ENCODE measurements at places on chromosomes 12 and 14. TPM values are rescaled to one million over a fixed set of nuclear protein-coding genes. Genes with fewer than 3 reads are reported as not detected.

The BATF gene
- 41.0 TPM for total RNA-seq

The KSR2 gene
- total RNA-seq: 0.04 TPM

- H3K36me3 ChIP-seq: no peaks in the 10 kb centered on the region
- no peaks in the 10 kb centered on the region for H3K4me1 ChIP-seq
- no peak for DNase-seq
- no peak overlapping the region for H3K4me3 ChIP-seq
- no peaks in the 10 kb centered on the region for H3K27me3 ChIP-seq
- H3K27ac ChIP-seq: no peak overlapping the region
These were observed 121.2 kb upstream of the PLEKHG7 start for GRCh38 chr12:92581604-92582003.

DNA sequence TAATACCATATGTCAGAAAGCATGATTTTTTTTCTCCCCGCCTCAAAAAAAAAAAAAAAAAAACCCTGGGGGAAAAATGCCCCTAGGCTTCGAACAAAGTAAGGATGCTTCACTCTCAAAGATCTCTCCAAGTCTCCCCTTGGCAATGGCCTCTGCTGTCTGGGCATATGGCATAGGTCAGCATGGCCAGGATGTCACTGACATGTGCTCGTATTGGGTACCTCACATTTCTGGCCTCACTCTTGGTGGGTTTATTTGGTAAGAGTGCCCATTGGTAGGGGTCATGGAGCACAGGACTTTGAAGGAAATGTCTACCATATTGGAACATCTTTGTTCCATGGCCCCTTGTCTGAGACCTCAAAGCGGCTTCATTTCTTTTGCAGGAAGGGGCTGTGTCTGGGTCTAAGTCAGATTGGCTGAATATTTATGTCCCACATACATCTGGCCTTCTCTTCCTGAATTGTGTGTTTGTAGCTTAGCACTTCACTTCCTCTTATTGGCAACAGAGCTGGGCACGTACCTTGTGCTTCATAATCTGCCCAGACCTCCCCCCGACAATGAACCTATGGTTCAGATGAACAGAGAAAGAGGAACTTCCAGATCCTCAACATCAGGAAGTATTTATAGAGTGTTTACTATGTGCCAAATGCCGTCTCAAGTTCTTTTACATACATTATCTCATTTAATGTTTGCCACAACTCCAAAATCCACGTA is 36.3 kb upstream of the OAS1 start:
- no peak overlapping the region for H3K27ac ChIP-seq
- H3K4me1 ChIP-seq: no peaks in the 10 kb centered on the region
- H3K4me3 ChIP-seq: no peak overlapping the region
- no peaks in the 10 kb centered on the region for H3K36me3 ChIP-seq

The PAWR gene
- 7.6 TPM for total RNA-seq

The PTGER2 gene
- 60.4 TPM for total RNA-seq

DNA sequence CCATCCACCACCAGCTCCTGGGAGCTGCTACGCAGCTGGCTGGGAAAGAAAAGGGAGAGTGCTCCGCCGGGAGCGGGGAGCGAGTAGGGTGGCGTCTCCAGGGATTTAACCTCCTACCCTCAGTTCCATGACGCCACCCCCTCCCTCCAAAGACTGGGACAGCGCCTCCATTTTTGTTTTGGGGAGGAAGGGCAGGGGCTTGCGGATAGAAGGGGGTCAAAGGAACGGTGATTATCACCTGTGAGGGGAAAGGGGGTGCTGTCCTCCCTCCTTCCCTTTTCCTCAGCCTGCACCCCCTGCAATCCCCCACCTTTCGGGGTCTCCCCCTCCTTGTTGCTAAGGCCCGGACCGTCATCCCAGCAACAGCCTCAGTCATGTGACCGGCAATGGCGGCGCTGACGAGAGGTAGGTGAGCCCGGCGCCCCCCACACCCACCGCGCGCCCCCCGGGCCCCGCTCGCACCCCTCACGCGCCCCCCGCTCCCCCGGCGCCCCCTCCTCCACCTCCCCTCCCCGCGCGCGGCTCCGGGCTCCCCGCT is at the start of gene DTX3:
Gene DTX3, plus strand, starts transcription at position 371 of the 538 bp plus-strand sequence. CDS start 1,694 bp downstream, outside the sequence.
- H3K27ac ChIP-seq: peak within 1 kb of the TSS; percentile 90
- peak within 1 kb of the TSS; percentile 76 for H3K4me3 ChIP-seq
- H3K27me3 ChIP-seq: no peaks in the 10 kb centered on the region
- DNase-seq: peak; percentile 45
- peaks cover 23% of the 10 kb centered on the region for H3K4me1 ChIP-seq
- H3K36me3 ChIP-seq: peaks cover 34% of the 10 kb centered on the region

- H3K27me3 ChIP-seq: peaks cover 2% of the 10 kb centered on the region
- H3K27ac ChIP-seq: no peak overlapping the region
- no peaks in the 10 kb centered on the region for H3K4me1 ChIP-seq
These were observed 41.7 kb downstream of the PLBD1 start for GRCh38 chr12:14525964-14526363.

The SMCO2 gene
- 0.46 TPM for total RNA-seq

- no peak overlapping the region for H3K27ac ChIP-seq
- no peaks in the 10 kb centered on the region for H3K36me3 ChIP-seq
- peaks cover 5% of the 10 kb centered on the region for H3K27me3 ChIP-seq
- no peak overlapping the region for H3K4me3 ChIP-seq
- DNase-seq: no peak
These were observed 16.7 kb upstream of the TMEM106C start for GRCh38 chr12:47946413-47947323.

The PTHLH gene
- total RNA-seq: not detected

DNA sequence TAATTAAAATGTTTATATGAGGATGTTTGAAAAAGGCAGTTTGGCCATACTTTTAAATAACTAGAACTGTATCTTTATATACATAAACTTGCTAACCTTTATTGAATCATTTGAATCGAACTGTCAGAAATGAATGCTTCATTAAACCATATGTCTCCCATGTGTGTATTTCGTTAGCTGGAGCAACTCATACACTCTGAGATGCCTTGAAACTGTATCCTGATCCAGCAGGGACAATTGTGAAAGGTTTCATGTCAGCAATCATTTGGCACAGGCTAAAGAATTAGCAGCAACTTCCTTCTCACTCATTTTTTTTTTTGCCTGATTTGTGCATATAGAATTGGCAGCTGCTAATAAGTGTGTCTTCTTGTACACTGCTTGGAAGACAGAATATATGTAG is 109.9 kb downstream of the NAV3 start:
- H3K36me3 ChIP-seq: no peaks in the 10 kb centered on the region
- no peaks in the 10 kb centered on the region for H3K27me3 ChIP-seq
- no peak overlapping the region for H3K27ac ChIP-seq
- no peak for DNase-seq

DNA sequence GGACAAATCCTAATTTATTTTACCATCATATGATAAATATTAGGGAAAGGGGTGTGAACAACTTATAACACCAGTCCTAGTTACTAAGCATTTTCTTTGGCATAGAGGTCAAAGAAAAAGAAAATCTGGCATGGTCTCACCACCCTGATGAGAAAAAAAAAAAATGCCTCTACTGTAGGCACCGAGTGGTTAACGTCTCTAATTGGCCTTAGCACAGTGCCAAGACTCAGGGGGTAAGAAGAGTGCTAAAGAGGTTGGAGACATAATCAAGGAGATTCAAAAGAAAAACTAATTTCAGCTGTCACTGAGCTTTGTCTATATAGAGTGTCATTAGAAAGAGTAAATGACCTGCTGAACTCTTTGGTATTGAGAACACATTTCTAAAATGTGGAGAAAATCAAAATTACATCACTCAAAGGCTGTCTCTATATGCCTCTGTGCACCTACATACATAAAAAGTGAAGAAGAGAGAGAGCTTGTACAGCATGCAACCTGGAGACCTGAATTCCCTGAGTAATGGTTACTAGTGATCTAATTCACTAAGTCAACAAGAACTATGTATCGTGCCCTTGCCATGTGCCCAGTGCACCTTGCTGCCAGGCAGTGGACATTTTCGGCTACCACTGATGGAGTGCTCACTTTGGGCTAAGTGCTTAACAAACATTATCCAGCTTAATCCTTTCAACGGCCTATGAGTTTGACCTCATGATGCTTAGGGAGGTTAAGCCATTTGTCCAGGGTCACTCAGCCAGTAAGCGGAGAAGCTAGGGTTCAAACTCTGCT is 113.8 kb upstream of the G2E3 start:
- no peaks in the 10 kb centered on the region for H3K4me1 ChIP-seq
- DNase-seq: no peak
- no peak overlapping the region for H3K27ac ChIP-seq
- H3K4me3 ChIP-seq: no peak overlapping the region

DNA sequence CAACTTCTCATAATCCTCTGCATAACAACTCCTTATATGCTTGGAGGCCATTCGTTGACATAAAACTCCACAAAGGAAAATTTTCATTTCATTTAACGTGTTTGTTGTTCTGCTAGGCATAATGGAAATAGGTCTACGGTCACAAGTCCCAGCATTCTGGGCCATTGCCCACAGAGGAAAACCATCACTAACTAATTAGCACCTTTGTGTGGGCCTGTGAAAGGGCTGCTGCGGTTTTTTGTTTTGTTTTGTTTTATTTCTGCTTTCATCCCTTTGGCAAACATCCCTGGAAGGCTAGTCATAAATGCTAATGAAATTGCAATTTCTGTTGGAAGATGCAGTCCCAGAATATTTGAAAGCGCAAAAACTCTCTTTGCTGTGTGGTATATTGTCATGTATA is 180.3 kb downstream of the RMST start:
- H3K27ac ChIP-seq: no peak overlapping the region

The SLC6A12 gene
- total RNA-seq: not detected

- H3K27me3 ChIP-seq: peaks cover 45% of the 10 kb centered on the region
- H3K4me3 ChIP-seq: no peak overlapping the region
- DNase-seq: no peak
- H3K27ac ChIP-seq: no peak overlapping the region
These were observed 3.7 kb upstream of the FERMT2 start for GRCh38 chr14:52954346-52955214.

The RNF212B gene
- not detected for total RNA-seq

- H3K27ac ChIP-seq: no peak overlapping the region
- H3K4me3 ChIP-seq: no peak overlapping the region
- H3K27me3 ChIP-seq: no peaks in the 10 kb centered on the region
- H3K36me3 ChIP-seq: no peaks in the 10 kb centered on the region
These were observed 44.5 kb upstream of the PTPRR start for GRCh38 chr12:70964867-70965510.
